ENCODE measurements at places on chromosomes 5 and 9.

DNA sequence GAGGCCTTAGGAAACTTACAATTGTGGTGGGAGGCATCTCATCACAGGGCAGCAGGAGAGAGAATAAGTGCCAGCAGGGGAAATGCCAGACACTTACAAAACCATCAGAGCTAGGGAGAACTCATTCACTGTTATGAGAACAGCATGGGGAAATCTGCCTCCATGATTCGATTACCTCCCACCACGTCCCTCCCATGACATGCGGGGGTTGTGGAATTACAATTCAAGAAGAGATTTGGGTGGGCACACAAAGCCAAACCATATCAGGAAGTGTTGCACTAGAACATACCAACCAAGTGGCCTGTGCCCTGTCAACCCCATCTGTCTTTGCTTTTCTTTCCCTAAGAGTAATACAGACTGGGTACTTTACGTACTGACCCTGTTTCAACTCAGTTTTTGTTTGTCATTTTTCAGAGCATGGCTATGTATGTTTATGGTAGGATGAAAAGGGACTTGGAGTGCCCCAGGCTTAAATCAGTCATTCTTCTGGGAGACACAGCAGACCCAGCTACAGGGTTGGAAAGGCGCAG is 58.3 kb upstream of the TGFBR1 start:
- no peak for DNase-seq

DNA sequence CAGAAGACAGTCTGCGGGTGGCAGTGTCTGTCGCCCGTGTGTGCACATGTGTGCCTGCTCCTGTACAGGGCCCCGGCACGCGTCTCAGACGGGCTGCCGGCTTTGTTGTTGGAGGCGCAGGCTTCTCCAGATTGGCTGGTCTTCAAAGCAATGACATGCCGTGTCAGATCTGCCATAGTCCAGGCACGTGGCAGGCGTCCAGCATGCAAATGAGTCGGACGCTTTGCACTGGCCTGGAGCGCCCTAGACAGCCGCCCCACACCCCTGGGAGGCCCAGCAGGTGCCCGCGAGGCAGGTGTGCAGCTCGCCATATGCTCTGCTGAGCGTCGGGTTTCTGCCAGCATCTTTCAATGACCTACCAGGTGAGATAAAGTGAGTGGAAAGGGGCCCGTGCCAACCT is 71.5 kb downstream of the GADD45G start:
- DNase-seq = no peak

- no peak for DNase-seq
These were observed 59.1 kb downstream of the PDCD1LG2 start for GRCh38 chr9:5569409-5569808.

DNA sequence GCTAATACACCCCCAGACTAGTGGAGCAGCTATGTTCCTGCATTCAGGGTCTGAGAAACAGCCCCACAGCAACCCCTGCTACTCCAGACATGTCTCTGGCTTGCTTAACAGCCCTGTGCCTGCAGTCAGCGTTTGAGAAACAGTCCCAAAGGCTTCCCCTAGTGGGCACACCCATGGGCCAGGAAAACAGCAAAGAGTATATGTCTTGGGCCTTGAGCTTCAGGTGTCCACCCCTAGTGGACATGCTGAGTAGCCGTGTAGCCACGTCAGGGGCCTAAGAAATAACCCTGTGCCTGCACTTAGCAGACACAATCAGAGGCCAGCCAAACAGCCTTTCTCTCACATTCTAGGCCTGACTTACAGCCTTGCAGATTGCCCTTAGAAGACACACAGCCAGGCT is 698.6 kb downstream of the PTPRD start:
- DNase-seq = no peak

DNA sequence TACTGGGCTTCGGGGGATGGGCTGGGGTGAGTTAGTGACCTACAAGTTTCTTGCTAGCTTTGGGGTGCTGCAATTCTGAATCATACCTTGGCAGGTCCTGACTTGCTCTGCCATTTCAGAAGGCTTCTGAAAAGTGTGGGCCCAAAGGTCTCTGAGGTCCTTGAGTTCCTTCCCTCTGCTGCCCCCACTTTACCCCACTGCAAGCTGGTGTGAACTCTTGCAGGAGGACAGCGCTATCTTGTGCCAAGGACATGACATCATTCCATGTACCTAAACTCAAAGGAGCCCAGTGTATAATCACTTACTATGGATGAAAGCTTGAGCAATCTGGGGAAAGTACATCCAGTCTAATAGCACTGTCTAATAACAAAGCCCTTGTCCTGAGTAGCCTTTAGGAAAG is 157.4 kb downstream of the RMI1 start:
- DNase-seq = no peak

DNA sequence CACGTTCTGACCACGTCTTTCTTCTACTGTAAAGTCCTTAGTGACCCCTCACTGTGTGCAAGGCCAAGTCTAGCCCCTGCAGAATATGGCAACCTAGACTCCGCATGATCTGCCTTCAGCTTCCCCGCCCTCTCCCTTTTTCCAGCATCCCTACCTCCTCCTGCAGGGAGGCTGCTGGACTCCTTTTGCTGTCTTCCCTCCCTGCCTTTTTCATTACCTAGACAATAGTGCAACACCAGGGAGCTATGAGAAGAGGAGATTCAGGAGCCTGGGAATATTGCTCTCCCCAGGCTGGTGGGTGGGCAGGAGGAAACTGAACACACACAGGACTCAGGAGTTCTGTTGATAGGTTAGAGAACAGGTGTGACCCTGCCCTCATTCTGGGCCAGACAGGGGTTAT is 33.1 kb upstream of the LARP1 start:
- no peak for DNase-seq

- DNase-seq = no peak
These were observed 6.0 kb downstream of the B4GALT1 start for GRCh38 chr9:33161011-33161588.

- no peak for DNase-seq
These were observed 390.5 kb downstream of the ZNF608 start for GRCh38 chr5:124355928-124356327.

DNA sequence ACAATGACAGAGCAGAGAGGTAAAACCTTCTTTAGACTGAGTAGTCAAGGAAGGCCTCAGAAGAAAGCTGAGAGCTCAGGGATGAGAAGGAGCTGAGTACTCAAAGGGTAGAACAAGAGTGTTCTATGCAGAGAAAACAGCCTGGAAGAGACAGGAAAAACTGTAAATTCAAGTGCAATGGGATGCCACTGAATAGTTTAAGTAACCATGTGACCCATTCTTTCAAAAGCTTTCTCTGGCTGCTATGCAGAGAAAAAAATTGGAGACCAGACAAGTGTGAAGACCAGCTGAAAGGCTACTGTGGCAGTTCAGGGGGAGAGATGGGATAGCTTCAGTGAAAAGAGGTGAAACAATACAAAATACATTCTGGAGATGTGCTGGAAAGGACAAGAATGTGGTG is 61.3 kb upstream of the RNF38 start:
- DNase-seq = no peak

DNA sequence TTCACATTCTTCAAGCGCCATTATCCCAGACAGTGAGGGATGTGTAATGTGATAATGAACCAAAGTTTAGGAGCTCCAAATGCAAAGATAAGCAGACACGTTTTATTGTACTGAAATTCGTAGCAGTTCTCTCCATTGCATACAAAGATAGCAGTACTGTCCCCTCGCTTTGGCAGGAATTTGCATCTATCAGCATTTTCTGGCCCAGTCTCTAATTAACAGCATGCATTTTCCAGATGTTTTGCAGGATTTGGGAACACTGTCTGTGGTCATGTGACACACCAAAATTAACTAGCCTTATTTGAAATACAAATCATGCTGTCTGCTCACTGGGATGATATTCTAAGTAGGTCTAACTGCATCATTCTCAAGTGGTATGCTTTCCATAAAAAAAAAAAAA is 235.9 kb upstream of the TRPM3 start:
- DNase-seq = no peak

DNA sequence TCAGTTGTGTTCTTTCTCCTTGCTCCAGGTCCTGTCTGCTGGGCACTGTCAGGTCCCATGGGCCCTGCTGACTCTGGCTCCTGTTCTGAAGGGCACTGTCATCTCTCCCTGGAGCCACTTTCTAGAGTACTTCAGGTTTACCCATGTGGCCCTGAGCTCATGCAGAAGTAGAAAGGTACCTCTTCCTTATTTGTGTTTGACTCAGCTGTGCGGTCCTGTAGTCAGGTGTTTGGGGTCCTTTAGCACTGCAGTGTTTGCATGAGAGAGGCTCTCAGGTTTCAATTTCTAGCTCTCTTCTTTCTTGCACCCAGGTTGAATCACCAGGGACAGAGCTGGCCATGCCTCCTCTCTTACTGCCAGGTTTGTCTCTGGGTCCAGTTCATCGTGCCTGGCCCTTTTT is 71.5 kb downstream of the HSPA4 start:
- DNase-seq = no peak

DNA sequence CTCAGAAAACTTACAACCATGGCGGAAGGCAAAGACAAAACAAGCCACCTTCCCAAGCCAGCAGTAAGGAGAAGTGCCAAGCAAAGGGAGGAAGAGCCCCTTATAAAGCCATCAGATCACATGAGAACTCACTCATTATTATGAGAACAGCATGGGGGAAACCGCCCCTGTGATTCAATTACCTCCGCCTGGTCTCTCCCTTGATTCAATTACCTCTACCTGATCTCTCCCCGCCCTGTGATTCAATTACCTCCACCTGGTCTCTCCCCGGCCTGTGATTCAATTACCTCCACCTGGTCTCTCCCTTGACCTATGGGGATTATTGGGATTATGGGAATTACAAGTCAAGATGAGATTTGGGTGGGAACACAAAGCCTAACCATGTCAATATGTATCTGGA is 467.3 kb upstream of the FTMT start:
- DNase-seq = no peak

- DNase-seq = no peak
These were observed 13.1 kb downstream of the IL7R start for GRCh38 chr5:35869685-35870277.

DNA sequence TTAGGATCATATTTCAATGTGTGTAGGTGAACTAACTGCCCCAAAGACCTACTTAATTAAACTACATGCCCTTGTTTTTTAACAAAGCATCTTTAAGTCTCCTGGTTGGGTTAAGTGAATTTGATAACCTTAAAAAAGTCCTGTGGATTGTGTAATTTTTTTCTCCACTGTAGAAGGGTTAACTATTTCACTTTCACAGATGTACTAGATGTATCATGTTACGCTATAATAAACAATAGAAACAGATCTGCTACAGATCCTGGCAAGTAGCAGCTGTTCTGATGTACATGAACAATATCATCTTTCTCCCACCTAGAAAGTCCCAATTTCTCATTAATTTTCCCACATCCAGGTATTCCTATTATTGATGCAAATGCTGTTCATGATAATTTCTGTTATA is 18.9 kb downstream of the KIF24 start:
- DNase-seq = no peak

DNA sequence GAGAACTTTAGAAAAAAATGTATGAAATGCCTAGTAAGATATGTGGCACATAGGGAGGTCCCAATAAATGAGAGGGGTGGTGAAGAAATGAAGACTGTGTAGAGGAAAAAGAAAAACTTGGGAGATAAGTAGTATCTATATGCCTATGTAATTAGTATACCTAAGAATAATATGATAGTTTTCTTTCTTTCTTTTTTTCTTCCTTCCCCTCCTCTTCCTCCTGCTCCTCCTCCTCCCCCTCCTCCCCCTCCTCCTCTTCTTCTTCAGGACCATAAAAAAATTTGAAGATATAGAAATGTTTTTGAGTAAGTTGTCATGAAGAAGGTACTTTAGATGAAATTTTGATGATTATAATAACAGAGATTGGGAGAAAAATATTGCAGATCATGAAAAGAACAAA is 857.4 kb downstream of the MAT2B start:
- DNase-seq = no peak

DNA sequence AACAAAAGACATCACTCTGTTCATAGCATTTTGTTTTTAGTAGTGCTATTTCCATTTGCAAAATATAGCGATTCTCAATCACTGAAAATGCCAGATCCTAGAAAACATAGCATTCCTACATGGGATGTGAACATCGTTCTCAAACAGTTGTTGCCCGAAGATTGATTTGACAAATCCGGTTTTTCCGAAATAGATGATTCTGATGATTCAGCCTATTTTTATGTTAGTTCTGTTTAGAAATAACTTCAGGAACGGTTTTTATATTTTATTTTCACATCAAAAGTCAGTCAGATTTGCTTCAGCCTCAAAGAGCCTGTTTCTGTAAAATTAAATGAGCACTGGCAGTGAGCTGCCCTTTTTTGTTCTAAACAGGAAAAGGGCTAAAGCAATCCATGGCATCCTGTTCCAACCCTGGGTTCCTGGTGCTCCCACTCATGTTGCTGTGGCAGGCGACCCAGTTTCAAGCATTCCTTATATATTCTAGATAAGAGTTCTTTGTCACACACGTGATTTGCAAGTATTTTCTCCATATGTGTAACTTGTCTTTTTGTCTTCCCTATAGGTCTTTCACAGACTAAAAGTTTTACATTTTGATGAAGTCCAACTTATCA is 14.2 kb upstream of the PSIP1 start:
- no peak for DNase-seq

DNA sequence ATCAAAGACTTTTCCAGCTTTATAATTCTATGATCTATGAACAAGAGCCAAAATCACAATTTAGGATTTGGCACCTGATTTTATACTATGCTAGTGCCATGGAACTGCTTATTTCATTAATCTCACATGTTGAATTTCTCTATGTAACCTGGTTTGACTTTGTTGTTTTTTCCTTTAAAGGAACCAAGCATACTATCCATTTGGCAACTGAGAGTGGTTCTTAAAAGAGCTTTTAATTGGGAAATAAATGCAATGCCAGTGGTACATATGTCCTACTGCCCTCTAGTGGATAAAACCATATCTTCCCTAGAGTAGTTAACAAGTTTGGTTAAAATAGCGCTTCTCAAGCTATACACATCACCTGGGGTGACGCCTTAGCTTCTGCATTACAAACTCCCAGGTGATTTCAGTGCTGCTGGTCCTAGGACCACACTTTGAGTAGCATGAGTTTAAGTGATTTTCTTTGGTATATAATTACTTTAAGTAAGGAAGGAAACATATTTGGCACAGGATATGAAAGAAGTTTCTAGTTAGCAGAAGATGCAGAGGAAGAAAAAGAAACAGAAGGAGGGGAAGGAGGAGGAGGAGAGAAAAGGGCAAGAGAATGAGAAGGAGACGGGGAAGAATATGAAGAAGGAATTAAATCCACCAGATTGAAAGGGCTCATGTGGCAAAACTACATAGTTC is 56.8 kb downstream of the FGF10 start:
- DNase-seq = no peak

GRCh38 chr5:162852134-162852533 is 585.3 kb upstream of the CCNG1 start:
- no peak for DNase-seq

GRCh38 chr5:81326554-81326953 is 25.2 kb downstream of the ZCCHC9 start:
- no peak for DNase-seq

GRCh38 chr9:123316053-123316718 is 39.8 kb upstream of the CRB2 start:
- no peak for DNase-seq

Data from activated T-cell treated with anti-CD3 and anti-CD28 coated beads for 48 hours (primary cell).